Stimulated activated CD4-positive, alpha-beta T cell treated with anti-CD3 and anti-CD28 coated beads, Interleukin-1b, Interleukin-23, amount 100 ng/mL, for 1 hour (primary cell): ENCODE measurements at places on chromosomes 7 and 10.

DNA sequence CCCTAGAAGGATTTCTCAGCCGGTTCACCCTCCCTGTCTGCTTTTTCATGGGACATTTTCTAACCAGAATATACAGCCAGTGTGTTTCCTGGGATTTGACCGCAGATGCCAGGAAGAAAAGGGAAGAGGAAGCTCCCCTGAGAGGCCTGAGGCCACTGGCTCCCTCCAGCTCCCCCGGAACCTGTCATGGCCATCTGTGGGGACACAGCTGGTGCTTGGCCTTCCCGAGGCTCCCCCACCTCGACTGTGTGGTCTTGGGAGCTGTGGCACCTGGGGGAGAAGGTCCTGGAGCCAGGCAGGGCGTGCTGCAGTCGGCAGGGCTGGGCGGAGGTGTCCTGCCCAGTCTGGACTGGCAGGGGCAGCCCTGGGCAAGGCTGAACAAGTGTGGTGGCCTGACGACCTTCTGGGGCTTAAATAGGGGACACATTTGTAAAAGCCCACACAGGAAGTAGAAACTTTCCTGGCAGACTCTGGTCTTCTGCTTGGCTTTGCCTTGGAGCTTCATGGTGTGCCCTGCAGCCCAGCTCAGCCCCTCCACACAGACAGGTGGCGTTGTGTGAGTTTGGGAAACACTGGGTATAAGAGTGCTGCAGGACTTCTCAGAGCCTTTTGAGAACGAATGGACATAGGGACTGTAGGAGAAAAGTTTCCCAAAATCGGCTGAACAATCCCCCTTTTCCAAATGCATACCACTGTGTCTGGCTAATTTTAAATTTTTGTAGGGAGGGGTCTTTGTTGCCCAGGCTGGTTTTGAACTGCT lies 6.8 kb downstream of the BRI3 start:
- no peak for DNase-seq

DNA sequence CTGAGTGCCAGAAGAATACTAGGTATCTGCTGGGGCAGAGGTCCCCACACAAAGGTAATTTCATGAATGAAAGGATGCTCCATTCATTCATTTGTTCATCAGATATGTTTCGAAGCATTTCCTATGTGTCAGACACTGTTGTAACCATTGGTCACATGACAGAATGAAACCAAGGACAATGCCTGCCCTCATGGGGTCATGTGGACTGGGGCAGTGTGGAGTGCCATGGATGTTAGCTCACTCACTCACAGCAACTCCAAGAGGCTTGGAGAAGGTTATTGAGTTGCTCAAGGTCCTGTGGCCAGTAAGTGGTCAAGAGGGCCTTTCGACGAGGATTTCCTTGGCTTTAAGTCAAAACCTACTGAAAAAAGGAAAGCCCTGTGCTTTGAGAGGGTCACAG lies 223.5 kb downstream of the ARHGAP12 start:
- DNase-seq, result no peak

GRCh38 chr10:89275383-89275782 lies 23.8 kb upstream of the LIPA start:
- DNase-seq, result no peak

GRCh38 chr10:13100349-13101294 lies 659 bp downstream of the OPTN start:
- DNase-seq, result no peak

- DNase-seq, result no peak
These were observed 12.4 kb upstream of the PTPN12 start for GRCh38 chr7:77524731-77525130.
